ENCODE measurements at places on chromosomes 6 and 20.

- DNase-seq: no peak
Observed at GRCh38 chr6:25883536-25883935, 9.5 kb upstream of the SLC17A3 start.

- no peak for DNase-seq
Observed at GRCh38 chr6:147548921-147549475, 40.5 kb downstream of the SAMD5 start.

GRCh38 chr6:106186172-106186571 is 100.0 kb downstream of the PRDM1 start:
- DNase-seq: no peak

- no peak for DNase-seq
Observed at GRCh38 chr6:84738996-84739865, 25.2 kb downstream of the TBX18 start.
